Activated naive CD4-positive, alpha-beta T cell treated with anti-CD3 and anti-CD28 coated beads, Interleukin-2, amount 10 ng/mL, durations not matched to agents 7 days and 5 days (primary cell): ENCODE measurements at places on chromosomes 6 and 20.

DNA sequence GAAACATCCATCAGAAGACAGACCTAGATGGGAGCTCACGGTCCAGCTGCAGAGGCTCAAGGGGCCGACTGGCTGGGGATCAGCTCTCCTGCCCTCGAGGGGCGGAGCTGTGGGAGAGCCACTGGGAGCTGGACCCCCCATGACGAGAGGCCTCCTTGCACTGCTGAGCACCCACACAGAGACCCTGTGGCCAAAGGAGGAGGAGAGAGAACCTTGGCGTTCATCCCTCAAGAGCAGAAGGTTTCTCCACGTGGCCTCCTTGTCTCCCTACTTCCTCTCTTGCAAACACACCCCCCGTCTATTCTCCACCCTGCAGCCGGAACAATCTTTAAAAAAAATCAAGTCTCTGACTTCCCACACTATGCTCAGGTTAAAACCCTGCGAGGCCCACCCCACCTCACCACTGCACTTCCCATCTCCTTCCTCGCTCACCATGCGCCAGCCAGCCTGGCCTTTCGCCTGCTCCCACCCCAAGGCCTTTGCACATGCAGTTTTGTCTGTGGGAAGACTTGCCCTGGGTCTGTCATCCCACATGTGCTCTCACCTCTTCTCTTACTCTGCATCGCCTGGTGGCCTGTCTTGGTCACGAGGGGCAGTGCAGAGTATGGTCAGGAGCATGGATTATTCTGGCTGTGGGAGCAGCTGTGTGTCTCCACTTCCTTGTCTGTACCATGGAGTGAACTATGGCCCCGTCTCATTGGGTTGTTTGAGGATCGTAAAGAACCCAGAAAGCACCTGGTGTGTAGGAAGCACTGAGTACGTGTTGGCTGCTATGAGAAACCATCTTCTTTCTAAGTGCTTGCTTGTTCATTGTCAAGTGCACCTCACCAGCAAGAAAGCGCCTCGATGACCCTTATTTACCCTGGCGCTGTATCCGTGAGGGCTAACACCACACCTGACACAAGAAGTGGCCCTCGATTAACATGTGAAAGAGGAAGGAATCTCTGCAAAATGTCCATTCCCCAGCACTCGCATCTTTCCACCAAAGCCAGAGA is 32.9 kb downstream of the PMEPA1 start:
- no peak for DNase-seq

- DNase-seq, result no peak
Measured at GRCh38 chr6:3081960-3082359, 13.7 kb downstream of the RIPK1 start.

GRCh38 chr20:46767127-46767761 is 57.8 kb downstream of the SLC2A10 start:
- peak; percentile 34 for DNase-seq

DNA sequence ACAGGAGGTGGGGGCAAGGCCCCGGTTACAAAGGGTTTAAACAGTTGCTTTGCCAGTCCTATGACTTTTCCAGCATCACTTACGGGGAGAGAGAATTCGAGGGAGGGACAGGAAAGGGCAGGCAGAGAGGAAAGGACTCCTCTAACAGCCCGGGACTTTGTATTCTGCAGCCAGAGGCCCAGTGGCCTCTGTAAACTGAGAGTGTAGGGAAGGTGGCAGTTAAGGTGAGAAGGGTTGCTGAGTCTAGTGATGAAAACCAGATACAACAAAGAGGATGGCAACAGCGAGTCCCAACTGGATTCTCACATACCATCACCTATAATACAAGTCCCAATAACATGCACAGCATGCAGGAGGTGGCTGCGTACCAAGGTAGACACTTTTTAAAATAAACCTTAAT is 13.5 kb downstream of the PLAGL2 start:
- no peak for DNase-seq

- DNase-seq, result no peak
Measured at GRCh38 chr6:28137505-28137981, 4.1 kb upstream of the ZKSCAN8 start.

- no peak for DNase-seq
Measured at GRCh38 chr6:21085211-21085610, 508.3 kb upstream of the SOX4 start.

DNA sequence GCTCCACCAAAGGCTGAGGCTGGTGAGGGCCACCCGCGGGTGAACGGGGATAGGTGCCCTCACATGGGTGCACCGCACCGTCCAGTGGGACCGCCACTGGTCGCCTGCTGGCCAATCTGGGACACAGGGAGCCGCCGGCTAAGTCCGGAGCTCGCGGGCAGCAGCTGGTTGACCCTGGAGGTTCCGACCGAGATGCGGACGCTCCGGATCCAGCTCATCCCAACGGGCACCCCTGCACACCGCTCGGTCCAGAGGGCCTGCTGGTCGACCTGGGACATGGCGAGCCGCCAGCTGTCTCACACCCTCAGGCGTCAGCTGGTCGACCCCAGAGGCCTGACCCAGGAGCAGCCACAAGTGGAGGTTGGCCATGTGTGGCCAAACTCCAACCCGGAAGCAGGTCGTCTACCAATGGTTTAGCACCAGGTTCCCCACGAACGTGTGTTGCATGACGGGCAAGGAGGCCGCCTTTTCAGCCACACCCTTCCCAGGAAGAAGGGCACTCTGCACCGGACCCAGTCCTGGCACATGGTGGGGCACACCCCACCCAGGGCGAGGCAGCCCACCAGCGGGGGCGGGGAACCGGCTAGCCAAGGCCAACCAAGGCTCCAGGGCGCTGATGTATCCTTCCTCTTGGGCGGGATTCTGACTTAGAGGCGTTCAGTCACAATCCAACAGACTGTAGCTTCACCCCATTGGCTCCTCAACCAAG is 746.0 kb upstream of the DEFB115 start:
- DNase-seq, result no peak

DNA sequence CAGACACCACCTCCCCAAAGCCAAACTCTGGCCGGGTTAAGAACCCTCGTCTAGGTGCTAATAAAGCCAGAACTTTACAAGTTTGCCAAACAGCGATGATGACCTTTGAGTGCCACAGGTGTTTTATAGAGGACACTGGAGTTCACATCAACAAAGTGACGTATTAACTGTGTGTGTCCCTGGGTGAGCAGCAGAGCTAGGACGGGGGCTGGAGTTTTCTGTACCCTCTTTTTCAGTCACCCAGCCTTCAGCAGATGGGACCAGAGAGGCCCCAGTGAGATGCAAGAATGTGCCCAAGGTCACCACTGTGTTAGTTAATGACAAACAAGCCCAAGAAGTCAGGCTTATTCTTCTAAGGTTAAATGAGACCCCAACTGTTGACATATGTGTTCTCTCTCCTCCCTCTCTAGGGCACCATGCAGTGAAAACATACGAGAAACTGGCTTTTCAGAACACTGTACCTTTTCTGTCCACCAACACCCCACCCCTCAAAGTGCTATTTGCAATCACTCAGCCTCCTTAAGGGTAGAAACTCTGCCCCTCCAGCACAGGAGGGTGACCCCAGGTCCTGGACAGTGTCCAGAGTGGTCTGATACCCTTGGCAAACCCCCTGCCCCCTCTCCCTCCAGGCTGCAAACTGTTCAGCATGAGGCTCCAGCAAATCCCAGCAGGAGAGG is 5.2 kb downstream of the SDC4 start:
- no peak for DNase-seq

DNA sequence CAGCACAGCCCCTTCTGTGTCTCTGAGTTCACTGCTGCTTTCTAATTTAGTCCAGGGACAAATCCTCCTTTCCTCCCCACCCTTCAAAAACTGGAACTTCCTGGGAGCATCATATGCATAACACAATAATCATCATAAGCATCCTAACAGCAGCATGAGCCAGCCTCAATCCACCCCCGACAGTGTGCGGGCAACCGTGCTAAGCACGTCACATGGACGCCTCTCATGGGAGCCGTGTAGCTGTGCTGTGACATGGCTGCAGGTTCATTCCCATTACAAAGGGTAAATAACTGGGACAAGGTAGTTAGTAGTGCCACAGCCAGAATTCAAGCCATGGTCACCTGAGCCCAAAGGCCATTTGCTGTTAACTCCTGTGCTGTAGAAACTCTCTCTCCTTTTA is 24.5 kb upstream of the ULBP3 start:
- DNase-seq, result no peak
